ENCODE measurements at places on chromosomes 13 and 19.

- no peak for DNase-seq
Measured at GRCh38 chr13:89294115-89294867, 1623.1 kb downstream of the SLITRK5 start.

DNA sequence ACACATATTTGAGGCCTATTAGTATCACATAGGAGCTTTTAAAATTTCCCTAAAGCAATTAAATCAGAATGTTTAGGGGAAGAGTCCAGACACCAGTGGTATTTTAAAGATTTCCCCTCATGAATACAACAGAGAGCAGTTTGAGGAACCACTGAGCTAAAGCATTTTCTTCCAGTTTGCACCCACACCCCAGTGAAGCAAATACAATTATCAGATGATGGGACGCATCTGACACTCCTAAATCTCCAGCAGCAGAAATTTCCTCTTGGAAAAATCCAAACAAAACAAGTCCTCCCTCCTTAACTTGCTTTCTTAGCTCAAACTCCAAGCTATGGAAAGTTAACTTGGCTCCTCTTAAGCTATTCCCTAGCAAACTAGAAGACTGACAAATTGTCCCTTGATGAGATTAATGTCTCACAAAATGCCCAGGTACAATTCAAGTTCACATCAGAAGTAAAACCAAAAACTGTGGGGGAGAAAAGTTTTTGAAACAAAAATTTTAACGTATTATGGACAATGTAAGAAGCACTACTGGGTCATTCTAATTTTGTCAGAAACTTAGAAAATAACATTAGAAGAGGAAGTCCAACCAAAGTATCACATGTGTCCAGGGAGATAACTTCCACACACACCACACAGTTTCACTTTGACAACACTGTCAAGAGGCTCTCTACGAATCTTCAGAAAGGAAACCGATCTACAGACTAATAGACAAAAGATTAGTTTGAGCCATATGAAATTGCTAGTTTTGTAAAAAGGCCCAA, 74.1 kb downstream of the ABCC4 start:
- no peak for DNase-seq

DNA sequence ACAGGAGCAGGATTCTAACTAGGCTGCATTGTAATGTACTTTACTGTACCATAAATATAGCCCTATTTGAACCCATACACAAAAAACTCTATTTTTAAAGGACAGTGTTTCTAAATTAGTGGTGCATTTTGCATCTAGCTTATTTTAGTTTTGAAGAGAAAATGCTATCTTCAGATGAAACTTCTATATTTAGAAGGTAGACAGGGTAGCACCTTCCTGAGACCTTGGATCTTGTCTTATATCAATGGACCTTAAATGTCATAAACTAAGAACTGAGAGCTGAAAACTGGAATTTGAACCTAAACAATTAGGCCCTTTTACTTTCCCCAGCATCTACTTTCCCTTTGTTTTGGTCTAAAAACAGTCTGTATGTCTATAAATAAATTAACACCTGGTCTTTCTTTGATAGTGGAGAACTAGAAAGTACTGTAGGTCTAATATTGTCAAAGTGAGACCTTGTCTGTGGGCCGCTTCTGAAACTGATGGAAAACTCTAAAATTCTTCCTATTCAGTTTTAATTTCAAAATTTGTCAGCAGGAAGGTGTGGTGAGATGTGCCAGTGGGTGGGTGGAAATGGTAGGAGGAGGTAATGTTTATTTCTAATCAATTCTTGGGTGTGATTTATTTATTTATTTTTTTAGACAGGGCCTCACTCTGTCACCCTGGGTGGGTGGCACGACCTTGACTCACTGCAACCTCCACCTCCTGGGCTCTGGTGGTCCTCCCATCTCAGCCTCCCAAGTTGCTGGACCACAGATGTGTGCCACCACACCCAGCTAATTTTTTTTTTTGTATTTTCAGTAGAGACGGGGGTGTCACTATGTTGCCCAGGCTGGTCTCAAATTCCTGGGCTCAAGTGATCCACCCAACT, 10.1 kb downstream of the COG3 start:
- no peak for DNase-seq

GRCh38 chr13:110702591-110703526, 3.1 kb downstream of the CARS2 start:
- DNase-seq = no peak

- DNase-seq = peak; percentile 57
Measured at GRCh38 chr19:15332311-15332996, at the start of gene BRD4. BRD4 (minus strand) TSS chr19:15332539; CDS start chr19:15273099, 59,440 bp downstream.

DNA sequence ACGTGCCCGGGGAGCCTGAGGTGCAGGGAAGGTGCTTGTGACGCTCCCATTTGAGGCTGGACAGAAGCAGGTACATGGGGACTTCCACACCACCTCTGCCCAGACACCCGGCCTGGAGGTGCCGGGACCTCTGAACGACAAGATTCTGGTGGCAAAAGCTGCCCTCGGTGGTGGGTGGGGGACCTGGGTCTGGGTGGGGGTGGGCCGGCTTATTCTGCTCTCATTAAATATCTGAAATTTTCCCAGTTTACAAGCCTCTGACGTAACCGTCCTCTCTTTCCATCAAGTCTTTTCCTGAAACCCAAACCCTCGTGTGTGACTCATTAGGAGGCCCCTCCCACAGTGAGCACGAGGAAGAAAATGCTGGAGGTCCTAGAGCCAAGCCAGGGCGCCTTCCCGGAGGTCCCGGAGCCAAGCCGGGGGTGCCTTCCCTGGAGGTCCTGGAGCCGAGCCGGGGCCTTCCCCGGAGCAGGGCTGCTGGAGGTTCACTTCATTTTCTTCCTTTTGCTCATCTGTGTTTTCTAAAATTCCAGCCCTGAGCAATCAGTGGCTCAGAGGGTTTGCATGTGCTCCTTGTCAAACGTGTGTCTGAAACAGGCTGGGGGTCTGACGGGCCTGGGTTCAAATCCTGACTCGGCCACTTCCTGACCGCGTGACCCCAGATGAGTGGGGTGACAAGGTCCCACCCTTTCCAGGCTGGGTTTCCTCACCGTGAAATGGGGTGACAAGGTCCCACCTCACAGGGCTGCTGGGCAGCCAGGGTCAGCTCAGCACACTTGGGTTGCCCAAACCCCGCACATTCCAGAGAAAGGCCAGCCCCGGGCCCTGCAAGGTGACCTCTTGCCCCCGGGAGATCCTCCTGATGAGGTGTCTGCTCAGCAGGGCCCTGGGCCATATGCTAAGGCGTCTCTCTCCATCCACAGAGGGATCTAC, 10.0 kb downstream of the CFD start:
- DNase-seq = no peak

DNA sequence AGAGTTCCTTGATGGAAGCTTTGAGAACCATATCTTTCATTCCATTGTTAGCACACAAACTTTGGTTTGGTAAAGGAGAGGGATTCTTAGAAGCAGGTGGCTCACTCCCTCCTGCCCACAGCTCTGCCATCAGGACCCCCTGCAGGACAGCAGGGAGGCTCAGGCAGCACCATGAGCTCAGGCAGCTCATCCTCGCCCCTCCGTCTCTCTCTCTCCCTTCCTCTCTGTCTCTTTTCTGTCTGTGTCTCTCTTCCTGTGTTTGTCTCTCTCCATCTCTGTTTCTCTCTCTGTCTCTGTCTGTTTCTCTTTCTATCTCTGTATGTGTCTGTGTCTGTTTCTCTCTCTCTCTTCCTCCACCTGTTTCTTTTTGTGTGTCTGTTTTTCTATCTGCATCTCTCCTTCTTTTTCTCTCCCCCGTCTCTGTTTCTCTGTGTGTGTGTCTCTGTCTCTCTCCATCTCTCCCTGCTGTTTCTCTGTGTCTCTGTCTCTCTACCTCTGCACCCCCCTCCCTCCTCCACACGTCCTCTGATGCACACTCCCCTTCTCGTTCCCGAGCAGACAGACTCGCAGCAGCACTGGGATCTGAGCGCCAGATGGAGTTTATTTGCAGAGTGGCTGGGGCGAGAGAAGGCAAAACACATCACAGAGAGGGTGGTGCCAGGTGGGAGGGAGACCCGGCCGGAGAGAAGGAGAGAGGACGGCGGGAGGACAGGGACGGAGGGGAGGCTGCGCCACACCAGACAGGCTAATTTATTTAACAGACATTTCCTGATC, 8.7 kb downstream of the SBK2 start:
- no peak for DNase-seq

DNA sequence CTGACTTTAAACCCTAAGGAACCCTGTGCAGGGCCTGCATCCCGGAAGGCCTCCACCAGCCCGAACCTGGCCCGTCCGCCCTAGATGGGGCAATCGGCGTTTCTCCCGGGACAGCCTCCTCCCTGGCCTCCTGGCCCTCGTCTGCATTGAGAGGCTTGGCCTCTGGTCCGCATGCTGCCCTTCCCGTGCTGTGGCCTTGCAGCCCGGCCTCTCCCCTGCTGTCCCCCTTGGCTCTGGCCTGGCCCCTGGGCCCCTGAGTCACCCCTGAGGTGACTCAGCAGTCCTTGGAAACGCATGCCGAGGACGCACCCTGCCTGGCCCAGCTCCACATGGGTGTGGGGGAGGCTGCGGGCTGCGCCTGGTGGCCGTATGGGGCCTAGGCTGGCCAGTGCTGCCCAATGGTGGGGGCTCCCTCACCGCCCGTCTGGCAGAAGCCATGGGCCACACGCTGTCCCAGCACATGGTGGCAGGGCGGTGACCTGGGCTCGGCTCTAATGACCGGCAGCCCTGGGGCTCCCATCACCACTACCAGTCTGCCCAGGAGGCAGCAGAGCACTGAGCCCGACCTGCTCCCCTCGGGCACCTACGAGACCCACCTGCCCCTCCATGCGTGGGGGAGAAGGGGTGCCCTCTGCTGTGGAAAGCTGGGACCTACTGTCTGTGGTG, 25.7 kb downstream of the SH3GL1 start:
- DNase-seq = no peak

DNA sequence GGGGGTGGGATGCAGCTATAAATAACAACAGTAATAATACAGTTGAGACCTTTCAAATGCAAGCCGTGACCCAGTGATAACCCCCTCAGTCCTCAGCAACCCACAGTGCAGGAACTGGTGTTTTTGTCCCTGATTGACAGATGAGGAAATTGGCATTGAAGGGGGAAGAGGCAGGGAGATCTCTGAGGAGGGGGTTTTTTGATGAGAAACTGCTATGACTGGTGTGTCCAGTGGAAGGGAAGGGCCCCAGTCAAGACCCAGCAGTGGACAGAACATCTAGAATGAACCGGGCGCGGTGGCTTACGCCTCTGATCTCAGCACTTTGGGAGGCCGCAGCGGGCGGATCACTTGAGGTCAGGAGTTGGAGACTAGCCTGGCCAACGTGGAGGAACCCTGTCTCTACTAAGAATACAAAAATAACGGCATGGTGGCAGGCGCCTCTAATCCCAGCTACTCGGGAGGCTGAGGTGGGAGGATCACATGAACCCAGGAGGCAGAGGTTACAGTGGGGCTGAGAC, 1.9 kb downstream of the MAP1S start:
- no peak for DNase-seq

DNA sequence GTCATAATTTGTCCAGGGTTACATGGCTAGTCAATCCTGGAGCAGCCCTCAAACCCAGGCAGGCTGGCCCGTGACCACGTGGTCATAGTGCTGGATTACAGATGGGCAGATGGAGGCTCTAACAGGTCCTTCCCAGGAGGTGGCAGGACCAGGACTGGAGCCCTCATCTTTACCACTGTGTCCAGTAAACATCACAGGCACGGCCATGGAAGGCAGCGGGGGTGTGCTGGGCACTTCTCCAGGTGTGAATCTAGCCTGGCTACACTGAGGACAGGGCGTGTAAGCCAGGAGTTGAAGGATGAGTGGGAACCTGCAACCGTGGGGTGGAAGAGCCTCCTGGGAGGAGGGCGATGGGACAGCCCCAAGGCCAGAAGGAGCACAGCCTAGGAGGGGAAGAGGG, 6.1 kb downstream of the CIC start:
- no peak for DNase-seq

GRCh38 chr13:90091611-90092010, 1255.9 kb upstream of the MIR17HG start:
- DNase-seq = no peak

DNA sequence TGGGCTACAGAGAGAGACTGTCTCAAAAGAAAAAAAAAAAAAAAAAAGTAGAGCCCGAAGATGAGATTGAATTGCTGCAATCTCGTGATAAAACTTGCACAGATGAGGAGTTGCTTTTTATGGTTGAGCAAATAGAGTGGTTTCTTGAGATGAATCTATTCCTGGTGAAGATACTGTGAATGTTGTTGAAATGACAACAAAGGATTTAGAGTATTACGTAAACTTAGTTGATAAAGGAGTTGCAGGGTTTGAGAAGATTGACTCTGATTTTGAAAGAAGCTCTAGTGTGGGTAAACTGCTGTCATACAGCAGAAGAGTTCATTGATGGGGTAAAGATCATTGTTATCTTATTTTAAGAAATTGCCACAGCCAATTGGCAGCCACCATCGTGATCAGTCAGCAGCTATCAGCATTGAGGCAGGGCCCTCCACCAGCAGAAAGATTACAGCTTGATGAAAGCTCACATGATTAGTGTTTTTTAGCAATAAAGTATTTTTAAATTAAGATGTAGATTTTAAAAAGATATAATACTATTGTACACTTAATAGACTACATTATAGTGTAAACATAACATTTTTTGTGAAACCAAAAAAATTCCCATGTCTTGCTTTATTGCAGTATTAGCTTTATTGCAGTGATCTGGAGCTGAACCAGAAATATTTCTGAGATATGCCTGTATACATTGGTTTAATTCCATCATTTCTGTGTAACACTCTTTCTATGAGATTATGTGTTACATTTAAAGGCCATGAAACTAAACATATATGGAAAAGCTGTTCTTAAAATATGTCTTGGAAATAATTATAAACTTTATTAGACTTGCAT, 43.1 kb downstream of the ZMYM2 start:
- no peak for DNase-seq

GRCh38 chr13:30857636-30858035, 48.4 kb upstream of the MEDAG start:
- no peak for DNase-seq

DNA sequence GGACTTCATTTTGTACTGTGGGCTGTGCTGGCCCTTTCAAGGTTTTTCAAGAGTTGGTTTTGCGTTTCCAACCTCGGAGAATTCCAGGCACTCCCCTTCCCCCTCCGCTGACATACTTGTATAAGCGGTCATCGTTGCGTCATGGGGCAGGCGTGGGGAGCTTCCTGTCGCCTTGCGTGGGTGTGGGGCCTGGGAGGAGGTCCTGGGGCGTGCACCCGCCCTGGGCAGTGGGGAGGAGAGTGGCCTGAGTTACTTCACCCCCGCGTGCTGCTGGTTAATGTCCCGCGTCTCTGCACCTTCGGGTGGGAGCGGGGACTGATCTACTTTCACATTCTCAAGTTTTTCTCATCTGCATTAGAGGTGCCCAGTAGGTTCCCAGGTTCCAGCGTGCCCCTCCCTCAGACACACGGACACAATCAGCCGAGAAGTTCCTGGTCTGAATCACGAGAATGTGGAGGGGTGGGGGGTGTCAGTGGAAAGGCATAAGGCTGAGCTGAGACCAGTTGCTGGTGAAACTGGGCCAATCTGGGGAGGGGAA, 4.1 kb downstream of the IER2 start:
- DNase-seq = no peak

Measured in stimulated activated CD8-positive, alpha-beta memory T cell treated with anti-CD3 and anti-CD28 coated beads, Interleukin-12 subunit alpha, Interleukin-12 subunit beta, amount 100 ng/mL, for 1 hour (primary cell).